WTC11 (cell line): ENCODE measurements at places on chromosomes 4 and X. TPM values are rescaled to one million over a fixed set of nuclear protein-coding genes. Genes with fewer than 3 reads are reported as not detected.

The ARHGEF38 gene
- total RNA-seq: not detected in 3 replicates

The ADH5 gene
- 244 to 252 TPM (median 247 TPM) in 3 replicates for total RNA-seq

The FAAH2 gene
- 5.0 to 6.6 TPM (median 6.5 TPM) in 3 replicates for total RNA-seq

The MAGEA9B gene
- total RNA-seq: 0.11 to 0.35 TPM (median 0.14 TPM) in 3 replicates

The NWD2 gene
- 0.05 to 0.07 TPM in 2 of 3 replicates, not detected in the other for total RNA-seq

The CCNA2 gene
- total RNA-seq: 77.1 to 95.1 TPM (median 81.1 TPM) in 3 replicates

The HHIP gene
- total RNA-seq: 0.14 to 0.27 TPM (median 0.22 TPM) in 3 replicates

The GPRASP3 gene
- total RNA-seq: 13.2 to 14.6 TPM (median 13.7 TPM) in 3 replicates

The TLR2 gene
- total RNA-seq: 1.3 to 1.7 TPM (median 1.4 TPM) in 3 replicates

The ATP2B3 gene
- total RNA-seq: 0.28 to 0.32 TPM (median 0.30 TPM) in 3 replicates

- no peak for DNase-seq
Measured at GRCh38 chr4:184506527-184507121, 32.3 kb upstream of the IRF2 start.

- DNase-seq: no peak
Measured at GRCh38 chr4:28009541-28009940, 1148.9 kb downstream of the STIM2 start.

DNA sequence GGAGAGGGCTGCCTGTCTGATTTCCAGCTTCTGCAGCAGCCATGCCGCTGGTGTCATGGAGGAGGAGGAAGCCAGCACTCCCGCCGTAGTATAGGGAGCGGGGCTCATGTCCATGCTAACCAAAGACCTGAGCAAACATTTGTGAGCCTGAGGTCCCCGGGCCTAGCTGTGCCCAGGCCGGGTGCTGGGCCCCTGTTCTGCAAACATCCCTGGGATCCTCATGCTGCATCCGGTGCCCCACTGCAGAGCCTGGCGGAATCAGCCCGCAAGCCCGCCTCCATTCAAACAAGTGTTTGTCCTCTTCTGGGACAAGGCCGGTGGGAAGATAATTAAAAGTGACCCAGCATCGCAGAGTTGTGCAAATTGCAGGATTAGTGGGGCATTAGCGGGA, 106.3 kb downstream of the SORCS2 start:
- no peak for DNase-seq

- DNase-seq: no peak
Measured at GRCh38 chr4:51870441-51871188, 27.7 kb downstream of the DCUN1D4 start.

GRCh38 chr4:85222561-85222960, 252.4 kb upstream of the ARHGAP24 start:
- DNase-seq: no peak

DNA sequence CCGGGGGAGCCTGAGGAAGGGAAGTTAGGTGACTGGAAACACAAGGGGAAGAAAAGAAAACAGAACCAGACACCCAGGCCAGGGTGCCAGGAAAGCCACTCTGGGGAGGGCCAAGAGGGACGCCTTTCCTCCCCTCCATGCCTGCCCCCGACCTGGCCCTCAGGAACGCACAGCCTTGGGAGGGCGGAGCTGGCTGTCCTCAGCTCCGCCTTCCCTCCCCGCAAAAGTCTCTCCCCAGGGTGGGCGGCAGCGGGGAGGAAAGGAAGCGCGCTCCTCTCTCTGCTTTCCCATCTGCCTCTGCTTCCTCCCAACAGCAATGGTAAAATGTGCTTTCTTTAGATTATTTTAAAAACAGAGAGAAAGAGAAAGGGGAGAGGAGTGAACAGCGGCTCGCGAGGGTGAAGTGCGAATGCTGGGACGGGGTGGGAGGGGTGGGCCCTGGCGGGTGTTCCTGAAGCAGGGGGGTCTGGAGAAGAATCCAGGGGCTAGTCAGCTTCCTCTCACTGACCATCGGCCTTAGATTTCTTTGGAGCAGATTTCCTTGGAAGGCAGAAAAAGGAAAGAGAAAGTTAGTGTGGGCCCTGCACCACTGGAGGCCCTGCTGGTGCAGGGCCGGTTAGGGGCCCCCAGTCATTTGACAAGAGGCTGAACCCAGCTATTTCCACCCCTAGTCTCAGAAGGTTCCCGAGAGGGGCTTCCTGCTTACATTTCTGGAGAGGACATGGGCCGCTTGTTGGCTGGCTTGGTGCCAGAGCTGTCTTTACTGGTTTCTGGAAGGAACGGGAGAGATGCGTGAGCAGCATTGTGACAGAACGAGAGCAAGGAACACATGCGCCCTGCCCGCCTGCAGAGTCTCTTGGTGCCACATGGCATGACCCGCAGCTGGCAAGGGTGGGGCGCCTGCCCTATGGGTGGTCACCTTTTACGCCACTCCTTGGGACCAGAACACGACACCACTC, 4.7 kb upstream of the RENBP start:
- DNase-seq: no peak

DNA sequence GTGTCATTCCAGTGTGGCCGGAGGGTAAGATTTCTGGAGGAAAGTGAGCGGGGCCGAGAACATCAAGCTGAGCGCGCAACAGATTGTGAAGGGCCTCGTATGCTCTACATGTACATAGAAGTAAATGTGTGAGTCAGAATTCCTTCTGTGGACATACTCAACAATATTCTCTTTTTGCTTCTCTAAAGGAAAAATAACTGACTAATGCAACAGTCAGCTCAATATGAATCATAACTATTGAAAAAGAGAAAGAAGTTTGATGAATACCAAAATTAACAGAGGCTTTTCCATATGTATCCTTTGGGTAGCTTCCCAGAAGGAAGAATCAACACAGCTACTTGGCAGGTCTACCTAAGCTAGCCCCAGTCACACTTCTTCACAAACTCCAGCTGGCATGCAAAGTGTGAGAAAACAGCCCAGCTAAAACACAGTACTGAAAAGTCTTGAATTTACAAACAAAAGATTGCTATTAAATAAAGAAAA, 87.5 kb upstream of the ZFP42 start:
- DNase-seq: no peak

GRCh38 chr4:122045533-122045932, 93.7 kb upstream of the TRPC3 start:
- DNase-seq: no peak

DNA sequence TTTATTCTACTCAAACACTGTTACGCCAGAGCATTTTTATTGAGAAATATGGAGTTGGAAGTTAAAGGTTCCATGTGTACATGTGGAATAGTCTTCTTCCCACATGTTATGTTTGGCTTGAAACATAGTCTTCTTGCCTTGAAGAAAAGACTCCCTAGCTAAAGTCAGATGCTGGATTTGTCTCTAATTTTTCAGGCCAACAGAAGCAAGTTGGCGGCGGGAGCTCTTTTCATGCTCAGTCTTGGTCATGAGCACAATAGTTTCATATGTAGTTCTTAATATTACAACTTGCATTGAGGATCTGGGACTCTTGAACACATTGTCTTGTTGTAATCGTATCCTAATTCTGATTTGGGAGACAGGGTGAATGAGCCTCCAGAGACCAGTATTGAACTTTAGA, 19.4 kb downstream of the SEPTIN11 start:
- DNase-seq: no peak

GRCh38 chrX:16603822-16604221, 46.1 kb upstream of the S100G start:
- DNase-seq: no peak

- DNase-seq: no peak
Measured at GRCh38 chr4:70589785-70590184, 2.3 kb upstream of the AMBN start.

DNA sequence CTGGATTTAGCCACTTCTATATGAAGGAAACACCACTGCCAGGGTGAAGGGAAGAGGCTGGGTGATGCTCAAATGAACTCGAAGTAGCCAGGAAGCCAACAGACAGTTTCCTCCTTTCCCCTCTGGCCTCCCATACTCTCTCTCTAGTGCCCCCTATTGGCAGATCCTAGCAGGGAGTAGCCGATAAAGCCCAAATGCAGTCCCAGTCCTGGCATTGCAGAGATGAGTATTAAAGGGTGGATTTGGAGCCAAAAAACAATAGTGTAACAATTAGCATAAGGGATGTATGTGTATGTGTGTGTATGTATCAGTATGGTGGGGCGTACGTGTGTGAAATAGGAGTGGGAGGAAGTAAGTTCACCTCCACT, 213.8 kb upstream of the LDB2 start:
- DNase-seq: peak; percentile 68

DNA sequence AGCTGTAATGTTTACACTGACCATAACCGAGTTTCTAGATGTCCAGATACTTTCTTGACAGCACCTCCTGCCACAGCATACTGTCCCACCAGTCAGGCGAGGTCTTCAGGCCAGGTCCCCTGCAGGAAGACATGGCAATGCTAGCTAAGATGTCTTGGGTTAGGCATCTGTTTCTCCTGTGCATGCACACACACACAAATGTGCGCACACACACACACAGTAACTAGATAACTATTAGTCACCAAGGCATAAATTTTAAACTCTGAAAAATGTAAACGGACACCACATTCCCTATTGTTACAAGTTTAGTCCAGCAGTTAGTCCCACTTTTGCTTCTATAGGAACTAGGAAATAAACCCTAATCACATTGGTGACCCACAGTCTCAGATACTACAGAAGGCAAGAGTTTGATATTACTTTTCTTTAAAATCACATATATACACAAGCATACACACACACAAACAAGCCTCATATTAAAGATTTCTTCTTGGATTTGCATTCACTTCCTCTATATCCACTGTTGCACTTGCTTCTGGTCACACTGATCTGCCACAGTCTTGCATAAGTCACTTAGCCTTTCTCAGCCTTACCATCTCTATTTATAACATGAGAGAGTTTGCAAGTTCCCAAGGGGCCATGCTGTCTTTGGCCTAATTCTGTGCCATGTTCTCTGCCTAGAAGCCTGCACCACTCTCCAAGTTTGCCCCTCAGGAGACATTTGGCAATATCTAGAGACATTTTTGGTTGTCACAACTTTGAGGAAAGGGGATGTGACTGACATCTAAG, 32.2 kb downstream of the IL21 start:
- DNase-seq: no peak

GRCh38 chrX:10847333-10847732, 226.9 kb upstream of the MID1 start:
- DNase-seq: no peak

GRCh38 chr4:4541040-4541631, 712 bp downstream of the STX18 start:
- DNase-seq: no peak

GRCh38 chr4:4791299-4792111, 68.0 kb upstream of the MSX1 start:
- DNase-seq: peak; percentile 31

DNA sequence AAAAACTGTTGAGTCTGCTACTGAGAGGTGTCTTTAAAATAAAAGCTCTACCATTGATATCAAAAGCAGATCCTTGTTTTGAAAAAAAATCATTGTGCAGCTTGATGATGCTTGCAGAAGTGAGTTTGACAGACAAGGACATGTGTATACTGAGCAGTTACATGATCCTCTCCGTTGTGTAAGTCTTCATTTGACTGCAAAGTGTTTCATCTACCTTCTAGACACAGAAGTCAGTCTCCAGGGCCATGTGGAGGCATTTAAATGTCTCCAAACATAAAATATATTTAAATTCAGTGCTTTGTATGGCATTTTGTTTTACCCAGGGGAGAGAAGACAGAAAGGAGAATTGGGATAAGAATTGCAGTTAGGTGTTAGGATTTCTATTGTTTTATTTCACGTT, 107.8 kb upstream of the MYOZ2 start:
- no peak for DNase-seq
